IPS DF 19.7 (cell line): ENCODE measurements at places on chromosomes 6 and 20.

DNA sequence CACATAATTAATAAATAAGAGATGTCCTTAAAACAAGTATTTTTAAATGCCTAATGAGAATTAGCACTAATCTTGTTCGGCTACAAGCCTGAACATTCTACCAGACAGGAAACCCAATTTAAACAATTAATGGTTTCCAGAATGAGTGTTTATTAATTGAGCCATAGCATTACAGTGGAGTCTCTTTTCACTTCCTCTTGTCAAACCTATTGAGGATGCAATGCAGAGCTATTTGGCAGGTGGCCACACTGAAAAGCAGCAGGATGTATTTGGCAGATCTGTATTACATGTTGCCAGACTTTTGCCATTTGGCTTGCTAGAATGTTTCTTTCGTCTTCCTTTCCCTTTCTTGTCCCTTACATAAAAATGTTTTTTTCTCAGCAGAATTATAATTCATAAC, 475.2 kb upstream of the MARCKS start:
- DNase-seq, result no peak

DNA sequence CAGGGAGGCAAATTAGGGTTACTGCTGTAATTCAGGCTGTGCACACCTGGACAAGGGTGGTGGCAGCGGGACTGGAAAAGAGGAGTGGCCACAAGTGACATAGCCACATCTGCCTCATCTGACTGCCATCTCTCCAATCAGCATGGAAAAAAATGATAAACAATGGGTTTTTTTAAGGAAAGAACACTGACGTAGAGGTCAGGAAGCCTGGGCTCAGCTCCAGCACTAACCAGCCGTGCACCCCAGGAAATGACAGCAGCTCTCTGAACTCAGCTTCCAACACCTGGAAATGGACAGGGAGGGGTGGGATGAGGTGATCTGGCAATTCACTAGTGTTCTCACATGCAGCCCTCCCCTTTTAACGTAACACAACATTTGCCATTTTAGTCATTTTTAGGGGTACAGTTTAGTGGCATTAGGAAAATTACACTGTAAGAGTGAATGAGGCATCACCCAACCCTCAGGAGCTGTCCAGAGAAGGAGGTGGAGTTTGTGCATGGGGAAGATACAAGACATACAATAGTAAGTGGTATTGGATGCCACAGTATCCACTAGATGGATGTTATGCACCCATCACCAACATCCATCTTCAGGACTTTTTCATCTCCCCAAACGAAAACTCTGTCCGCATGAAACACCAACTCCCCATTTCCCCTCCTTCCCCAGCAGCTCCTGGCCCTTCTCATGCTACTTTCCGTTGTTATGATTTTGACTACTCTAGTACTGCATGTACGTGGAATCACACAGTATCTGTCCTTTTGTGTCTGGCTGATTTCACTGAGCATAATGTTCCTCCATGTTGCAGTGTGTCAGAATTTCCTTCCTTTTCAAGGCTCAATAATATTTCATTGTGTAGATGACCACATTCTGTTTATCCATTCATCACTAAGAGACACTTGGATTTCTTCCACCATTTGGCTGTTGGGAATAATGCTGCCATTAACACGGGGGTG, 215.5 kb upstream of the ECI2 start:
- no peak for DNase-seq

DNA sequence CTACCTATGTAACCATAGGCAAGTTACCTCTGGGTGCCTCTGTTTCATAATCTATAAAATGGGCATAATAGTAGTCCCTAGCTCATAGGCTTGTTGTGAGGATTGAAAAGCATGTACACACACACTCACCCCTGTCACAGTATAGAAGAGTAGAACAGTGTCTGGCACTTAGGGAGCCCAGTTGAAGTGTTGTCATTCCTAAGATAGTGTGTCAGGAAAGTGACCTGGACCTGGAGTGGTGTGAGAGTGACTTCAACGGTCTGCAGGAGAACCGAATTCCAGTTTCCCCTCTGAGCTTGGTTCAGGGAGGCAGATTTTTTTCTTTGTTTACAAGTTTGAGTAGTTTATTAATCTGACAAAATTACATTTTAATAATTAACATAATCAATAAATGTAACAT, 229.9 kb upstream of the MAP3K7 start:
- no peak for DNase-seq

DNA sequence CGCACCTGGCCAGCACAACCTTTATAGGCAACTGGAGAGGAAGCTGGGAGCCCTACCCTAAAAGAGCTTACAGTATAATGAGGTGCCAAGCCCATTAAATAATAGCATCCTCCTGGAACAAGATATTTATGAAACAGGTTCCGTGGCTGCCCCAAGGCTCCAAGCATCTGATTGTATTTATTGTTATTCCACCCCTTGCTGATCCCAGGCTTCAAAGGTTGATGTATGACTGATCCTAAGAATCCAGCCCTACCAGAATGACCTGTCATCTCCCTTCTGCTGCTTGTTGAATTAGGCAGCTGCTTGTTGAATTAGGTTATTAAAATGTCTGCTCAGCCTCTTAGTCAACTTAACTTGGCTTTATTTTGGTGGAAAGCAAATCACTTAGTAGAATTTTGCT, 35.2 kb upstream of the SASH1 start:
- no peak for DNase-seq

GRCh38 chr6:110664933-110665332, 150.3 kb downstream of the CDK19 start:
- no peak for DNase-seq

DNA sequence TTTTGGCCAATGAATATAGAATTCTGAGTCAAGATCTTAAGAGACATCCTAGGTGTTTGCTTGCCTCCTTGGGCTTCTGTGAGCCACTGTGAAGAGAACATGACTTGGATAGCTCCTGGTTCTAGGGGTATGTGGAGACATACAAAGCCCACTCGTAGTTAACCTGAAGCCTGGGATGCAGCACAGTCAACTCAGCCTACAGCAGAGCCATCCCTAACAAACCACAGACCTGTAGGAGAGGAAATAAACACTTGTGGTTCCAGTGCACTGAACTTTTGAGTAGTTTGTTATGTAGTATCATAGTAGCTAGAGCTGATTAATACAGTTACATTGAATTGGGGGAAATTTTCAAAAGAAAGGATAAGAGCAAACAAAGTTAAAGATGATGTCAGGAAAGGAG, 474.4 kb upstream of the HSF2 start:
- DNase-seq, result no peak

DNA sequence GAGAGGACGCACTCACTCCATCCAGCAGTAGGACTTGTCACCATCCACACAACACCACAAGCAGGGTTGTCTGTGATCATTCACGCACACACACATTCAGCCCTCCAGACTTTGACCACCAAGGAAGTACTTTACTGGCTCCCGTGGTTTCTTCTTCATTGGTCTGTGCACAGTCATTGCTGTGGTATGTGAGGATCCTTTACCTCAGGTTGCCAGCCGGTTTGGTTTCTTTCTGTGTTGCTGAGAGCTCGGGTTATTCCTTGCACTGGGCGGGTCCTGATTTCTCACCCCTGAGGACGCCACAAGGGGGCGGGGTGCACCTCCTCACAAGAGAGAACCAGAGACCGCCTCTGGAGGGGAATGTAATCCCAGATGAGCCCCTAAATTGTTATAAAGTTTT, 11.2 kb downstream of the SLC35A1 start:
- DNase-seq, result peak; percentile 84

DNA sequence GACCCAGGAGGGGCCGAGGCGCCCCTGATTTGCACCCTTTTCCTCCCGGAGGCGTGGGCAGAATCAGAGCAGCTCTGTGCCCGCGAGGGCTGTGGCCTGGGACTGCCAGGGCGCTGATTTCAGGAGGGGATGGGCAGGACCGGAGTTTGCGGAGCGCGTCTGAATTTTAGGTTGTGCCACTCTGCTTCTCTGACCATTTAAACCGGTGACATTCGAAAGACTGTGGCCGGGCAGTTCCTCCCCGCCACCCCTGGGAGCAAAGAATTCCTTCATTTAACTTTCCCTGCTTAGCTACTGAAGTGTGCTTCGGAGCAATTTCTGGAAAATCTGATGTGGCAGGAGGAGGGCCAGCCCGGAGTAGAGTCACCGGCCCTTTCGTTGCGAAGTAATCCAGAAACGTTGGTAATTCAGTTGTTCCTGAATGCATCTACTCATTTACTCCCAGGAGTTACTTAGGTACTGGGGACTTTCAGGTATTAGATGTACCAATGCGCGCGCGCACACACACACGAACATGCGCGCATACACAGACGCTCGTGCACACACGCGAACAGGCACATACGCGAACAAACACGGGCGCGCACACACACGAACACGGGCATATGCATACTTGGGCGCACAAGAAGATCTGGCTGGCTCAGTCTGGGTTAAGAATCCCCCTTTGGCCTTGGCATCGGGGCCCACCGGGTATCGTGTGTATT, 568 bp downstream of the CCDC170 start:
- DNase-seq, result no peak

- no peak for DNase-seq
Measured at GRCh38 chr6:133631421-133631820, 257.5 kb upstream of the TCF21 start.

DNA sequence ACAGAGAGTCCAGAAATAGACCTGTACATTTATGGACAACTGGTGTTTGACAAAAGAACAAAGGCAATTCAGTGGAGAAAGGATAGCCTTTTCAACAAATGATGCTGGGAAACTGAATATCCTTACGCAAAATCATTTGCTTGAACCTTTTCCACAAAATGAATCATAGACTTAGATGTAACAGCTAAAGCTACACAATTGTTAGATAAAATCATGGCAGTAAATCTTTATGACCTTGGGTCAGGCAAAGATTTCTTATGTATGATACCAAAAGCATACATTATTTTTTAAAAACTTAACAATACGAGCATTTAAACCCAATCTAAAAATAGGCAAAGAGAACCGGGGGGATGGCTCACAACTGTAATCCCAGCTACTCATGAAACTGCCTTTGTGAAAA, 73.5 kb upstream of the DST start:
- no peak for DNase-seq

- DNase-seq, result no peak
Measured at GRCh38 chr6:9890893-9891292, 524.0 kb downstream of the TFAP2A start.

DNA sequence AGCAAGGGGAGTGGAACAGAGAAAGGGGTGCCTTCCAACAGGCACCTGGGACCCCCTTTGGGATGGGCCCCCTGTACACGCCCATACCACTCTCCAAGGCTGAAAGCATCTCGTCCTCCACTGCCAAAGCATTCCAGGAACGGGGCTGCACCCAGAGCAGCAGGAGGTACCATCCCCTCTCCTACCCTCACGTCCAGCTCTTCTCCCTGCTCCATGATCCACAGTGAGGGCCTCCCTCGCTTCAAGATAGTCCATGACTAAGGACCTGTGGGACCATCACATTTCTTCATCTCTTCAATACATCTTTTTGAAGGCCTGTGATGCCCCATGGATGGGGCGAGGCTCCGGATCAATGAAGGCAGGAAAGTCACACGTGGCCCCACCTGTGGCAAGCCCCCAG, 209.9 kb downstream of the ANKRD60 start:
- DNase-seq, result no peak

DNA sequence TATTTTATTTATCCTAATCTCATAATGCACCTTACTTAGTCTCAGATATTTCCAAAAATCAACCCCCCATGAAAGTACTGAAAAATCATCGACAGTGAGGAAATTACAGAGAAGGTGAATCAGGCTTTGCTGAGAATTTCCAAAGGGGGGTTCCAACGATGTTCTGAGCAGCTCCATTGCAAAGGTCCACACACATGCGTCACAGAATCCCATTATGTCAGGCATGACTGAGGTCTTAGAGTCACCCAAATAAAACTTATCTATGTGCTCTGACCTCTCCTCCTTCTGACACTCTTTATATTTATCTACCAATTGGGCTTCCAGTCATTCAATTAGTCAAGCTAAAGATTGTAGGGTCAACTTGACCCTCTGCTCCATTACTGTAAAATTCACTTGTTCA, 12.7 kb upstream of the LRRN4 start:
- DNase-seq, result no peak

GRCh38 chr6:168061269-168062210, 17.5 kb downstream of the FRMD1 start:
- DNase-seq, result no peak

DNA sequence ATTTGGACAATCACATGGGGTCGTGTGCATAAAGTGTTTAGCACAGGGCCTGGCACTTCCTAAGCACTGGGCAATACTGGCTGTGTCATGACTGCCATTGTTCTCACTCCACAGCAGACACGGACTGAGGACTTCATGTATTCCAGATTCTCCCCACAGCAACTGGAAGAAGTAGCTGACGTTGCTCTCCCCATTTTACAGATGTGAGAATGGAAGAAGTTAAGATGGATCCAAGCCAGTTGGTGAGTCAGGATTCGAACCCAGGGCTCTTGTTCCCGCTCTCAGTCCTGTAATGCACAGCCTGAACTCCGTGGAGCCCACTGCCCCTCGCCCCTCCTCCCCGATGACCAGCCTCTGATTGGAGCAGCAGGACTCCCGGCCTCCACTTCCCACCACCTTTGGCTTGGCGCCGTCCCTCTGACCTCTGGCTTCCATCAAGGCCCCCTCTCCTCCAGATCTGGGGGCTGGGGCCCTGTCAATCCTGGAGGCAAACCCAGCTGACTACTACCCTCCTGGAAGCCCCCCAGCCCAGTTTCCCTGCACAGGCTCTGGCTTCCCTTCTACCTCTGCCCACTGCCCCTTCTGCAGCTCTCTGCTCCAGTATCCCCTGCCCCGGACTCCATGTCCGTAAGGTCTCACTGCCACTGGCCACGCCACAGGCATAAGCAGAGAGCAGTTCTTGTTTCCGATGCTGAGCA, 12.7 kb downstream of the NOL4L start:
- no peak for DNase-seq

DNA sequence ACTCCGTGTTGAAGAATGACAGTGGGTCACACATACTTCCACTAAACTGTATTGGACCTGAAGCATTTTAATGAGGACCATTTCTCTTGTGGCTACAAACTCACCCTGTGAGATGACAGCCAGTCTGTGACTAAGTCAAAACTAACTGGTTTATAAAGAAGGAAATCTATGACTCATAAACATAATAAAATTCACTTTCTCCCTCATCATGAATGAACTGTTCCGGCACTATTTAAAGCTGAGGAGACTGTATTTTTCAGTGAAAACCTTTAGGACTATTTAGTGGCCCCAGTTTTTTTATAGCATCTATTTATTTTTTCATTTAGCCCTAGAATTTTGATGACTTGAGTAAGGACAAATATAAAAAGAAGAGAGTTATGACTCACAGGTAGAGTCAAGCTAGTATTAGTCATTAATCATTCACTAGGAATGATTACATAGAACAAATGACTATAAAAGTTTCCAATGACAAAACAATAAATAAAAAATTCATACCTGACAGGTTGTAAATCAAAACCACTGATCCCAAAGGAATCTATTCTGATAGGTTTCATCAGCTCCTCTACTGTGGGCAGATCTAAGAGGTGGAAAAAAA, 34.2 kb downstream of the CEP162 start:
- DNase-seq, result no peak

DNA sequence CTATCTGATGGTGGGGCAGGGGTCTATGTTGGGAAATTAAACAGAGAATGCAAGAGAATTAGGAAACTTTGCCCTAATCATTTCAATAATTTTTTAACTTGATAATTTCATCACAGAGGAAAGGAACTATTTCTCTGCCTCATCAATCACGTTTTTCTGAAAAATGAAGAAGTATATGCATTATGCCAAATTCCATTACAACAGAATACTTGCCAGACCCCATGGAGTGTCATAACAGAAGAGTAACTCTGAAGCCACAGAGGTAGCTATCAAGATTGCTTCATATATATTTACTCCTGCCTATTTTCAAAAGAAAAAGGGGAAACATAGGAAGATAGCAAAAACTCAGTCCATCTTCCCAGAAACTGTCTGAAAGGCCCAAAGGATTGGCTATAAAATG, 5.7 kb upstream of the USP49 start:
- no peak for DNase-seq

- no peak for DNase-seq
Measured at GRCh38 chr6:95660544-95660943, 83.2 kb downstream of the MANEA start.
